ENCODE measurements at places on chromosomes 6 and 20.

GRCh38 chr6:4999586-4999985, 4.3 kb downstream of the RPP40 start:
- no peak for DNase-seq

DNA sequence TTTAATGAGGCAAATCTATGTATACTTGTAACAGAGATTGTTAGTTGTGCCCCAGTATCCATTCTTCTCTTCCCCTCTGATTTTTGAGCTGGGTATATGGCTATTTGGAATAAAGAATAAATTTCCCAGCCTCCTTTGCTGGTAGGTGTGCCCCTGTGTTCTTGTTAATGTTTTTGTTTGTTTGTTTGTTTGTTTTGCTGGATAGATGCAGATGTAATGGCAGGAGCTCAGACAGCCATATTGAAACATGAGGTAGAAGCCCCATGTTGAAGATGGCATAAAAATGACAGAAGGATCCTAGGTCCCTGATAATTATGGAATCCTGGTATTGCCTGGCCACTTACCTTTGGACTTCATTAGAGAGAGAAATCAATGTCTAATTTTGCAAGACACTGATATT, 19.9 kb upstream of the FKBP5 start:
- DNase-seq = no peak

GRCh38 chr6:71290611-71291010, 2.0 kb downstream of the OGFRL1 start:
- no peak for DNase-seq

DNA sequence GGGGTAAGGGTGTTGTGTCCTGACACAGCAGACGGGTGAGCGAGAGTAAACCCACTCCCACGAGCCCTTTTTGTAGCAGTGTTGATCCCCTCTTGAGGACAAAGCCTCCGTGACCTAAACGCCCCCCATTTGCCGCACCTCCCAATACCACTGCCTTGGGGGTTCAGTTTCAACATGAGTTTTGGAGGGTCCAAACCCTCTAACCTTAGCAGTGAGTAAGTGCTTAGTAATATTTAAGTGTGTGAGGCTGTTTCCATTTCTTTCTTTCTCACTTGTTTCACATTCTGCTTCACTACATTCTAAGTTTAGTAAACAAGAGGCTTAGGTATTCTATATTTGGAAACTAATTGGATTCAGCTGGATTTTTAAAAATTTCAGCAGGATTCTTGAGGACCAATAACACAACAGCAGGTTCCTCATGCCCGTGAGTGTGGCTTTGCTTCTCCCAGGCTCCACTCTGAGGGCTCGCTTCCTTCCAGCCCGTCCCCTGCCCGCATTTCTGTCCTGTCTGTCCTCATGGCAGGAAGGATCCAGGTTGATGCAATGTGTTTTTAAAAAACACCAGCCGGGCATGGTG, 41.2 kb downstream of the SNX9 start:
- DNase-seq = no peak

- no peak for DNase-seq
Observed at GRCh38 chr6:28794175-28795002, 129.4 kb downstream of the TRIM27 start.

DNA sequence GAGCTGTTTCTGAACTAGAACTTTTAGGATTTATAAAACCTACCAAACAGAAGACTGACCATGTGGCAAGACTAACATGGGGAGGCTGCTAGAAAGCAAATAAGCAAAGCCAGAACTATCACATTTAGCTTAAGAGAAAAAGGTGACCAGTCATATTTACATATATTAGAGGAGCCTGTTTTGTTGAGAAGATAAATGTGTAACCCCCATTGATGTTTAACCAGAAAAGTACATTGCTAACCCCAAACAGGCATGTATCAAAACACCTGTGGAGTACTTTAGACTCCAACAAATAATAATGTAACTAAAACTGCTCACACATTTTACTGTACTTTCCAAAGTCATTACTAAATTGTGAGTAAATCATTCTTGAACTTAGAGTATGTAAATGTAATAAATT, 35.0 kb downstream of the AKIRIN2 start:
- no peak for DNase-seq

DNA sequence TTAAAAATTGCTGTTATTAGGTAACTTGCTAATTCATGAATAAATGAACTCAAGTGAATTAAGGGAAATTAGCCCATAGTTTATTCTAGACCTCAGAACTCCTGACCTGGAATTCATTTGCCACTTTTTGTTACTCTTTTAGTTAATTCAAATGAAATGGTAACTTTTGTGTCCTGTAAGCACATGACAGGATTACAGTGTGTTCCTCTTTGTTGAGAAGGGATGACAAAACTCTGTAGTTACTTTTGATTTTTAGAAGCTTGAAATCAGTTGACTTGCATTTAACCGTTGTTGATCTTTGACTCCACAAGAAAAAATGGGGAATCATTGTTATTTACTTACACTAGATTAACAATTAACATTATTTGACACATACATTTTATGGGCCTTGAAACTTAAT, 6.2 kb downstream of the SLC9A8 start:
- DNase-seq = no peak

DNA sequence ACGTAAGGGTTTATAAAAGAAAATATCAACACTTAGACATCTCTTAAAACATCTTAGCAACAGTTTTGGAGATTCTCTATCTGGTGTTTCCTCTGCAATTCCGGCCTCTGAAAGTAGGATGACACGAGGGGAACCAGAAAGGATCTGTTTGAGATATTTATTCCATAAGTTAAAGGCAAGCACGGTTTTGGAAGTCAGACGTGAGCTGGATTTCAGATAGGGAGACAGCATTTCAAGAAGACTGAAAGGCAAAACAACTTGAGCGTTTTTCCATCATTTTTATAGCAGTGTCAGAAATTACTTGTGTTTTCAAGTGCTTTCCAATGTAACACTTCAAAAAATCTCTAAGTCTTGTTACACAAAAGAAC, 52.9 kb upstream of the BTN3A2 start:
- no peak for DNase-seq

- DNase-seq = no peak
Observed at GRCh38 chr20:52993076-52993475, 20.9 kb downstream of the TSHZ2 start.

DNA sequence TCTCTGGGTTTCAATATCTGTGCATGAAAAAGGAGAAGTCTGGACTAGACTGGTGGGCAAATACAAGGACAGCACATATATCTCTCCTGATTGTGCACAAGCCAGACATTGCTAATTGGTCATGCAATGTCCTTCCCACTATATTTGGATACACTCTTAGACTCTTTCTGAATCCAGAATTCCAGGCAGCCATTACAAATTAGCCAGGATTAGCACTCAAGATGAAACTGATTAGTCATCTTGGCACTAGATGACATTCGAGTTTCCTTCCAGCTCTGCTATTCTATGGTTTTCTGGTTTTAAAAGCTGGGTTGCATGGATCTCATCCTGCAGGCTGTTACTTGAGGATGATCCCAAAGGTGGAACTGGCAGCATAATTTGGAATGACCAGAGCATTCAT, 73.2 kb downstream of the SCP2D1 start:
- no peak for DNase-seq

Measured in NCI-H1417 treated with DMSO at 0.1 percent for 48 hours (cell line).